ENCODE measurements at places on chromosomes 2 and 18.

GRCh38 chr2:8587251-8587791, 94.5 kb upstream of the ID2 start:
- no peak for DNase-seq

GRCh38 chr2:36389091-36389564, 33.5 kb downstream of the CRIM1 start:
- no peak for DNase-seq

- no peak for DNase-seq
Measured at GRCh38 chr2:37855283-37856041, 69.6 kb upstream of the RMDN2 start.

GRCh38 chr18:48061781-48062570, 131.5 kb upstream of the SMAD2 start:
- no peak for DNase-seq

- no peak for DNase-seq
Measured at GRCh38 chr2:209422191-209422754, 1.6 kb upstream of the MAP2 start.

DNA sequence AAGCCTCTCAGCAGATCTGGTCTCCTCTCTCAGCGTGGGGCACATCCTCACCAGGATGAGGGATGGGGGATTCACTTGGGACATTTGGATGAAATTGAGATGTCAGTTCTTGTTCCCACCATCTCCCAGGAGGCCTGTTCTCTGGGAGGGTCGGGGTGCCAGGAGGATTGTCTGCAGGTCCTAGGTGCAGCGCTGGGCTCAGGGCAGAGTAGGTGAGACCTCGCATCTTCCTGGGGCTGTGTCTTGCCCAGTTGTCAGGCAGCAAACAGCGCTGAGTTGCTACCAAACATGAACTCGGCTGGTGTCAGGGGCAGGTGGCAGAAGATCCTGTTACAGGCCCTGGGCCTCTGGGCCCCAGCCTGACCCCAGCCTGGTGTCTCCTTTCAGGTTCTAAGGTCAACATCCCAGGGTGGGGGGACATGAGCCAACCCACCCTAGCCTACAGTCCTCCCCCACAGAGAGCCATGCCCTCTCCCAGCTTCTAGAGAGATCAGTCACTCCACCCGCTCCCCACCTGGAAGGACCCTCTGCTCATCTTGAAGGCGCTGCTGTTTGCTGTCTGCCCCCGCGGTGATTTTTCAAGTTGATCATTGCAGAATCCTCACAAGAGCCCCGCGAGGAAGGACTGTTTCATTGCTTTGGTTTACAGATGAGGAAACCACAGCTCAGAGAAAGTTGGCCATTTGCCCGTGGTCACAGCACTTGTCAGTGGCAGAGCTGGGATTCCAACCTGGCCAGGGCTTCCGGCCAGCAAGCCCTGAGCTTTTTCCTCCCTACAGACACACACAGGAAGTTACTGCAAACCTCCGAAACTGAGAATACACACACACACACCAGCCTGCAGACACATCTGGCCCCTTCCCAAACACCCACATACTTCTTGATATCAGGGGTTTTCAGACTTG, 83.9 kb downstream of the STPG4 start:
- no peak for DNase-seq

- no peak for DNase-seq
Measured at GRCh38 chr2:79734518-79734917, 221.7 kb downstream of the CTNNA2 start.

- no peak for DNase-seq
Measured at GRCh38 chr2:160334028-160334741, 134.1 kb upstream of the ITGB6 start.

DNA sequence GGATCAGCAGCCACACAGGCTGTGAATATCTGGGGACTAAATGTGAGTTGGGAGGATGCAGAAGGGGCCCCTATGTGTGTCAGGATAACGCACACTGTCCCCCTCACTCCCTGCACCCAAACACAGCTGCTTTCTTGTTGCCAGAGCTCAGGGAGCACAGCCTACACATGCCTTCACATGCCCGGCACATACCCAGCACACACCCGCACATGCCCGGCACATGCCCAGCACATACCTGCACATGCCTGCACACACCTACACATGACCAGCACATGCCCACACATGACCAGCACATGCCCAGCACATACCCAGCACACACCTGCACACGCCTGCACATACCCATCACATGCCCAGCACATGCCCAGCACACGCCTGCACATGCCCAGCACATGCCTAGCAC, 75.6 kb downstream of the TPO start:
- DNase-seq = no peak

- no peak for DNase-seq
Measured at GRCh38 chr2:200795028-200795440, 16.7 kb upstream of the BZW1 start.

- DNase-seq = no peak
Measured at GRCh38 chr2:8633735-8634313, 48.0 kb upstream of the ID2 start.

GRCh38 chr2:40558761-40559160, 106.9 kb upstream of the SLC8A1 start:
- no peak for DNase-seq

DNA sequence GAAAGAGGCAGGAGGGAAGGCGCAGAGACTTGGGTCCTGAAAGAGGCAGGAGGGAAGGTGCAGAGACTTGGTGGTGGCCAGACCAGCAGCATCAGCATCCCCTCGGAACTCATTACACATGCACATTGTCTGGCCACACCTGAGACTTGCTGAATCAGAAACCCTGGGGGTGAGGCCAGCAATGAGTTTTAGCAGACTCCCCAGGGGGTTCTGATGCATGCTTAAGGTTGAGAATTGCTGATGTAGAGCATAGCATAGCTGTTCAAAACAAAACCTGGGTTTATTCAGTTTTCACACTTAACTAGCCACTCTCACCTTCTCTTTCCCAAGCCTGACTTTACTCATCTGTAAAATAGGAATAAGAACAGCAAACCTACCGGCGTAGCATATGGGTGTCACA, 122.9 kb downstream of the MRO start:
- no peak for DNase-seq

GRCh38 chr2:241458687-241459086, 49.7 kb downstream of the STK25 start:
- no peak for DNase-seq

DNA sequence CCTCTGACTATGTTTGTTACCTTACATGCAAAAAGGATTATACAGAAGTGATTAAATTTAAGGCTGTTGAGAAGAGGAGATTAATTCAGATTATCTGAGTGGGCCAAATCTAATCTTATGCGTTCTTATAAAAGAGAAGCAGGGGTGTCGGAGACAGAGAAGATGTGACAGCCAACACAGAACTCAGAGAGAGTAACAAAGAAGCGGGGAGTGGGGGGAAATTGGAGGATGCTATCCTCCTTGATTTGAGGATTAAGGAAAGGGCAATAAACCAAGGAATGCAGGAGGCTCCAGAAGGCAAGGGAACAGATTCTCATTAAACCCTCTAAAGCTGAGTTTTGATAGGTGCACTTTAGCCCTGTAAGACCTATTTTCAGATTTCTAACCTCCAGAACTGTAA, 291.3 kb upstream of the REG3G start:
- DNase-seq = no peak

- no peak for DNase-seq
Measured at GRCh38 chr18:48833701-48834412, 116.9 kb downstream of the SMAD7 start.

- DNase-seq = no peak
Measured at GRCh38 chr18:43506935-43507334, 229.6 kb upstream of the SYT4 start.

DNA sequence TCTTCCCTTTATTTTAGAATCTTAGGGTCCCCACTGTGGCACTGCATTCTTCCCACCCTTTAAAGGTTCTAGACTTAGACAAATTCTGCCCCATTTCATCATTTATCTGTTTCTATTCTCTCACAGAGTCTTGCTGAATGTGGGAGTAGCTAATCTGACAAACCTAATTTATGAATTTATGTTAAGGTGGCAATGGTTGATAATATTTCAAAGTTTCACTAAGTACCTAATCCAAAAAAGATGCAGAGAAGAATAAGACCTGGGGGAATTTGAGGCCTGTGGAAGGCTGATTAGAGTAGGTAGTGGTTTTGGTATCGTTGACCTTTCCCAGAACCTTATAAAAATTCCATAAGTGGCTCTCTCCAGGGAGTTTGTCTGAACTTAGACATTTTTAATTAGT, 18.0 kb downstream of the KCNE4 start:
- no peak for DNase-seq

DNA sequence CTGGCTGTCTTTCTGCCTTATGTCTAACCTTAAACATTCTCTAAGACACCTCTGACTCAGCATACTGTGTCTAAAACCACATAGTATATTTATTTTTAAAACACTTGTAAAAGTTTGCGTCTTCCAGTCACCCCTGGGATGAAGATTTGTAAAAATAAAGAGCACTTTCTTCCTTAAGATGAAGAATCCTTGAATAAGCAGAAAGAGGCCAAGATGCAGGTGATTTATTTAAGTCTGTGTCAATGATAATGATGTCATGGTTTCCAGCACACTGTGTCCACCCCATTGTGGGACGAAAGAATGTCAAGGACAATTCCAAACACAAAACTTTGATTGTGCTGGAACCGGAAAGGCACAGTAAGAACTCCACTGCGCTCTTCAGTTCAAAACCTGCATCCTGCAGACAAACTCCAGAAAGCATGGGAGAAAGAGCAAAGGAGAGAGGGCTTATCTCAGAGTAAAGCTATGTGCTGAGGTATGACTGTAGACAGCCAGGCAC, 92.9 kb downstream of the ZEB2 start:
- no peak for DNase-seq

GRCh38 chr18:5894611-5895298, 567 bp downstream of the TMEM200C start:
- peak; percentile 49 for DNase-seq

- no peak for DNase-seq
Measured at GRCh38 chr2:43427032-43427424, 168.8 kb downstream of the THADA start.

DNA sequence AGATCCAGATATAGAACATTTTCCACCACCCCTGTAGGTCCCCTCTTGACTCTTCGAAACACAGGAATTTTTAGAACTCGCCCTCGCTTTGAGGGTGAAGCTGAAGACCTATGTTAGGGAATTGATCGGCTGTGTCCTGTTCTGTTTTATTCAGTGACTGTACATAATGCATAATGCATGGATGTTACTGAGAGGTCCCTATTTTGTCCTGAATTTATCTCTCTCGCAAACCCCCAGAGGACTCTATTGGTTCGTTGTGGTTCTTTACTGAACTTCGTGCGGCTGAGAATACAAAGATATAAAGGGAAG, 431 bp upstream of the EIF5B start:
- DNase-seq = no peak

DNA sequence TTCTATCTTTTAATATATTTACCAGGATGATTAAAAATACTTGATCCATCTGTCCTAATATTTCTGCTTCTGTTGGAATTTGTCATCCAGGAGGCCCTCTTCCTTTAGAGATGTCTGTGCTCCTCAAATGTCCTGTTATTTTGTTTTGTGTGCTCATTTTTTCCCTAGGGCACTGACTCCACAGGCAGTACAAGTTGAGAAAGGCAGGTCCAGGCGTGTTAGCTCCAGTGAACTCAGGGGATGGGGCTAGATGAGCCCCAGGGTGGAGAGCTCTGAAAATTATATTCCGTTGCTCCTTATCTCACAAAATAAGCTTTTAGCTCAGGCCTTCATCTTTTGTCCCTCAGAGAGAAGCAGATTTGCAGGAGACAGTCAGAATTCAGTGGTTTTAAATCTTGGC, 105.7 kb downstream of the SLC4A3 start:
- DNase-seq = no peak
